Camera-type eye (tissue), 1 donor: ENCODE measurements at places on chromosomes 11 and 22. TPM values are rescaled to one million over a fixed set of nuclear protein-coding genes. Genes with fewer than 3 reads are reported as not detected.

The OR52I2 gene
- total RNA-seq = not detected

The BBOX1 gene
- 2.5 TPM for total RNA-seq

The FGF19 gene
- 1.2 TPM for total RNA-seq

The MS4A6E gene
- total RNA-seq = not detected

The ACR gene
- total RNA-seq = not detected

The SLC22A8 gene
- 8.5 TPM for total RNA-seq

The CCDC81 gene
- 3.7 TPM for total RNA-seq

The OR2AG2 gene
- total RNA-seq = 0.16 TPM

The CNIH2 gene
- total RNA-seq = 8.2 TPM

The FGF3 gene
- not detected for total RNA-seq

The ACTN3 gene
- 0.49 TPM for total RNA-seq

The RFPL1 gene
- not detected for total RNA-seq

The SPDYC gene
- not detected for total RNA-seq

The MMP13 gene
- total RNA-seq = not detected

The MAPK8IP1 gene
- total RNA-seq = 33.6 TPM

The LMNTD2 gene
- 0.33 TPM for total RNA-seq

The OR5B21 gene
- not detected for total RNA-seq

The TREH gene
- not detected for total RNA-seq

The FDXACB1 gene
- 4.9 TPM for total RNA-seq

The IL17REL gene
- 0.55 TPM for total RNA-seq

The MAJIN gene
- total RNA-seq = not detected

The SCN4B gene
- total RNA-seq = 5.9 TPM

The HEPN1 gene
- total RNA-seq = not detected

The OR5AS1 gene
- not detected for total RNA-seq

The MOGAT2 gene
- not detected for total RNA-seq

The MRGPRE gene
- total RNA-seq = 0.44 TPM

The ME3 gene
- total RNA-seq = 90.2 TPM

The MIAT gene
- total RNA-seq = 180 TPM

The OTOG gene
- total RNA-seq = not detected

The C11orf97 gene
- not detected for total RNA-seq

The NAV2 gene
- total RNA-seq = 23.4 TPM

The LRRC75B gene
- total RNA-seq = 16.0 TPM

The CELSR1 gene
- 12.3 TPM for total RNA-seq

The B3GAT1 gene
- total RNA-seq = 19.8 TPM

The ROBO4 gene
- 17.7 TPM for total RNA-seq

The HEPHL1 gene
- total RNA-seq = not detected

The NOX4 gene
- total RNA-seq = 8.2 TPM

The MAPK8IP2 gene
- total RNA-seq = 22.7 TPM

The IGSF22 gene
- total RNA-seq = 0.44 TPM

The ADAMTS8 gene
- total RNA-seq = 6.5 TPM
